Hematopoietic multipotent progenitor cell treated with erythropoietin and hydrocortisone succinate and interleukin-3 and kit ligand, for 4 days (in vitro differentiated cells): ENCODE measurements at places on chromosomes 3 and 15.

- no peak for DNase-seq
These were observed 3.2 kb upstream of the FLNB start for GRCh38 chr3:58004973-58005372.

DNA sequence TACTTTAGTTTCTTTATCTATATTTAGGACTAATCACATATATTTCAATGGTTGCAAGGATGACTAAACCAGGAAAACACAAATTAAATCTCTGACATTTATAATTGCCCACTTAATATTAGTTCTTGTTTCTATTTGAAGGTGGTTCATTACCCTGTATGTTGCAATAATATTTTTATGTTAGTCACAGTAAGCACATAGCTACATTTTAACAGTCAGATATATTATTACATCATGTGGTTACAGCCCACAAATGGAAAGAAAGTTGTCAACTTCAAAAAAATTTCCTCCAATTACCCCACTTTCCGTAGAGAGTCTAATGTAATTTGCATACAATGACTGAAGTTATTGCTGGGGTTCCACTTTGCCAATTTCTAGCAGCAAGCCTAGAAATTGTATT, 114.6 kb downstream of the TUSC7 start:
- DNase-seq = no peak

DNA sequence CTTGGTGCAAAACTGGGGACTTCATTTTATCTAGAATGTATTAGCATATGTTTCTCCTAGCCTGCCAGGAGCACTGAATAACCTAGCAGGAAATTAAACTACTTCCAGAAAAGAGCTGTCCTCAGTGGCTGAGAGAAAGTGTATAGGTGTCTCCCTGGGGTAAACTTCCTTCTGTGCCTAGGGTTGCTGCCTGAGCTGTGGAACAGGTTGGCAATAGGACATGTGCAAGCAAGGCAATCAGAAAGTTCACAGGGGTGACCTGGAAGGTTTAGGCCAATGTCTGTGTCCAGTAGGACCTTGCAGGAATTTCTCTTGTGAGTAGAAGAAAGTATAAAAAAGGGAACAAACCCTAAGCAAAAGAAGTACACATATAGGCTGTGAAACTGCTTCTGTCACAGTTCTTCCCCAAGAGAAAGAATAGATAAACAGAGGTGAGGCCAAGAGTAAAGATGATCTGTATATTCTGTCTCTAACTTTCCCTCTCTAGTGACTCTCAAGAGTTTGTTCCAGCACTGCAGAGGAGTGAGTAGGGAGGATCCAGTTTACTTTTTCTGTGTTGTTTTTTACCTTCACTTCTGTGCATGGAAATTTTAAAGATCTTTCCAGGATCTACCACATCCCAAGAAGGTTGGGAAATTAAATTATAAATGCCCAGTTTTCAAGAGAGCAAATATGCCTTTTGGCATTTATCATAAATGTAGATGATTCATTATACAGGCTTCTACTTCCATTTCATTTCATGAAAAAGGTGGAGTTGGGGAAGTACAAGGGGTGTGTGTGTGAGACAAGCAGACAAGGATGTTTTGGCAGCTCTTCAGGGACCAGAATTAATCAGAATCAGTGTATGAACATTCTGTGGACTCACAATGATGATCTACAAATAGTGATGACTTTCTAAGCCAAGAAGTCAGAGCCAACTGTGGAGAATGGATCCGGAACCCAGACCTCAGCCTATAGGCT, 155.2 kb downstream of the RBPMS2 start:
- no peak for DNase-seq

GRCh38 chr3:48416091-48416505, 13.8 kb downstream of the PLXNB1 start:
- no peak for DNase-seq
